D721Med (cell line): ENCODE measurements at places on chromosomes 16 and 17.

DNA sequence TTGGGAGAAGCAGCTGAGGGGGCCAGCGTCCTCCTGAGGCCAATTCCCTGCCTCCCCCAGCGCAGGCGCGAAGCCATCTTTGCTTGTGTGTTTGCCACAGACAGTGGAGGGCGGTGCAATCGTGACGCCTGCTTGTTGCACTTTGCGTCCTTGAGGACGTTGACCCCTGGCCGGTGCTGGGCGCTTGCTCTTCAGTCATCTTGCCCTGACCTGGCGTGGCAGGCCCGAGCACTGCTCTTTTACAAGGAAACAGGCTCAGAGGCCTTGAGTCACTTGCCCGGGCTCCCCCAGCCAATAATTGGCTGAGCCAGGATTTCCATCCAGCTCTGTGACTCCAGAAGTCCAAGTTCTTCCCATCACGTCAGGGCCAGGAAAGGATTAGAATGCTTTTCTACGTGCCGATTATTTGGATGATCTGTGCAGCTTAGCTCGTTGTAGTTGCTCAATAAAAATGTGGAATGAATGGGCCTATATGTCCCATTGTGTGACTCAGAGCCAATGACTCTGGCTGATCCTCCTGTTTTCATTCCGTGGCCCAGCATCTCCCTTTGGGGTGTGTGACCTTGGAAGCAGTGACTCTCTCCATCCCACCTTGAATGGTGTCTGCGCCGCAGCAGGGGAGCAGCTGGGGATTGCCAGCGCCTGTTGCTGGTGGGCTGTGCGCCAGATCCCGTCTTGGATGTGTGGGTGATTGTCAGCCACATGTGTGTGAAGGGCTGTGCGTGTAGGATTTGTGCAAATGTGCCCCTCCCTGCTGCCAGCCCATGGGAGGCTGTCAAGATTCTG, 214.1 kb downstream of the SEC14L1 start:
- DNase-seq, result no peak

DNA sequence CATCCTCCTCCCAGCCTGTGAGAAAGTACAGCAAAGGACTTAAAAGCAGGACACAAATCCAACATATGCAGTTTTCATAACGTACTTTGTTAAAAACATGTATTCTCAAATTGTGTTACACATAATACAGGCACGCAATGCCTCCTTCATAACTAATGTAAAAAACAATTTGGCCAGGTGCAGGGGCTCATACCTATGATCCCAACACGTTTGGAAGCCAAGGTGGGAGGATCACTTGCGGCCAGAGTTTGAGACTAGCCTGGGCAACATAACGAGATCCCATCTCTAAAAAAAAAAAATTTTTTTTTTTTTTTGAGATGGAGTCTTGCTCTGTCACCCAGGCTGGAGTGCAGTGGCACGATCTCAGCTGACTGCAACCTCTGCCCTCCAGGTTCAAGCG, 20.4 kb downstream of the TEX2 start:
- DNase-seq, result no peak

GRCh38 chr16:62462971-62463370, 426.7 kb upstream of the CDH8 start:
- no peak for DNase-seq

GRCh38 chr16:85484347-85485300, 128.5 kb upstream of the GSE1 start:
- no peak for DNase-seq

DNA sequence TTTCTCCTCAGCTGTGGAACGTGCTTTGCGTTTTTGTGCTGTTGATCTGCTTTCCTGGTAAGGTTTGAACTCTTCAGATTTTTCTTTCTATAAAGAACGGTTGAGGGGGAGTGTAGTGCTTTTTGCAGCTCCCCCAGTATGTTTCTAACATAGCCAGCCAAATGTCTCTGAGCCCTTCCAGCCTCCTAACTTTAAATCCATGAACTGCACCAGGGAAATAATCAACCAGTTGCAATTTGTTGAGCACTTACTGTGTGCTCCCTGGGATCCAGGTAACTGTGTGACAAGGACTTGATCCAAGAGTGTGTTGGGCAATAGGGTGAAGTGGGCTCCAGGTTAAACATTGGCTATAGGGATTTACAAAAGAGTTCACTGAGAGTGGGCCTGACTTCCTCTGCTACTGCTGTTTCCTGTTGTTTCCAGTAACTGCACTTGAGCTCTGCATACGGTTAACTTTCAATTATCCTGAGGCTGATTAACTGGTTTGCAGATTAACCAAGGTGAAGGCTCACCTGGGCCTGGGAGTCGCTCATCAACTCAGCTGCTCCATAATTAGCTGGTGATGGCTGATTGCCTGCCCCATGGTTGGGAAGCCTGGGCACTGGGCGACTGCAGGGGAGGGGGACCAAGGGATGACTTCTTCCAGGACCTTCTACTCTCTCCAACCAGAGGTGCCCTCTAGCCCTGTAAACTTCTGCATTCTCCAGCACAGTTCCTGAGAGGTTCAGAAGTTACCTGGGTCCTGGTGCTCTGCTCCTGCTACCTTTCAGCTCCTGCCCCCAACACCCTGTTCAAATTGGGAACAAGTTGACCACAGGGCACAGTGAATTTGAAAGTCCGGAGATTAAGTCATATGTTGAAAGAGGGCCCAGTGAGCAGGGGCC, 19.5 kb downstream of the HLF start:
- no peak for DNase-seq

DNA sequence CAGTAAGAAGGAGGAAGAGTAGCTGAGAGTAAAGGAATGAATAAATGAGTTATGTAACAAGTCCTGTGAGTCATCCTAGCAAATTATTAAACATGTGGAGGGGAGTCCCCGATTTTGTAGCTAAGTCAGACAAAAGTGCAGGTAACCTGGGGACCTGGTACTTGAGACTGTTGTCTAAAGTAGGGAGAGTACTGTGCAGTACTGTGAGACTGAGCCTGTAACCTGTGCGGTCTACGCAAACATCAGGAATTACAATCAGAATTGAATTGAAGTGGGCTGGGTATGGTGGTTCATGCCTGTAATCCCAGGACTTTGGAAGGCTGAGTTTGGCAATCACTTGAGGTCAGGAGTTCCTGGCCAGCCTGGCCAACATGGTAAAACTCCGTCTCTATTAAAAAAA, 35.7 kb downstream of the IKZF3 start:
- no peak for DNase-seq

DNA sequence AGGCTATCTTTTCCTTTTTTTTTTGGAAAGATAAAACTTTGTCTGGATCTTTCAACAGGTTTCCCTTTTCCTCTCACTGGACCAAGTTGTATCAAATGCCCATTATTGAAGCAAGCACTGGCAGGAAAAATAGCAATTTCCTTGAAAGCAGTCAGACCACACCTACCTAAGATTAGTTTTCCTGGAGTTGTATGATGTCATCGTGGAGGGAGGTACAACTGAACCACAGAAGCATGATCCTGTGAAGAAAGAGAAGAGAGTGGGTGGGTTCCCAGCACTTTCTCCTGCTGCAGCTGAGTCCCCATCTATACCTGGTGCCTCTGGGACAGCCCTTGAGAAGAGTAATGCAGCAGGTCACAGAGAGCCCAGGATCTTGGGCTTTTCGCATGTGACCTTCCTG, 63.6 kb upstream of the ERCC4 start:
- no peak for DNase-seq

GRCh38 chr16:85927959-85928358, 29.0 kb downstream of the IRF8 start:
- no peak for DNase-seq

GRCh38 chr16:74991268-74991592, 6.3 kb upstream of the WDR59 start:
- no peak for DNase-seq

DNA sequence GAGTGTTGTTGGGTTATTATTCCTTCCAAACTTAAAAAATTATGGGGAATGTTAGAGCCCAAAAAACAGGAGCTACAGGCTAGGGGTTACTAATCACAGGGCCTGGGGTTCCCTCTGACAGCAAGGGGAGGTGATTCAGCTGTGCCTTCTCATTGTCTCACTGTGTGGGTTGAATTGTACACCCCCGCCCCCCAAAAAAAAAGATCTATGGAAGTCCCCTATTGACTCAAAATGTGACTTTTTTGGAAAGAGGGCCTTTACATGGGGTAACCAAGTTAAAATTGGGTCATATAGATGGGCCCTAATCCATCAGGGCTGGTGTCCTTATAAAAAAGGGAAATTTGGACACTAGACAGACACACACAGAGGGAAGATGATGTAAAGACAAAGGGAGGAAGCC, 190.2 kb downstream of the SOX9 start:
- no peak for DNase-seq

DNA sequence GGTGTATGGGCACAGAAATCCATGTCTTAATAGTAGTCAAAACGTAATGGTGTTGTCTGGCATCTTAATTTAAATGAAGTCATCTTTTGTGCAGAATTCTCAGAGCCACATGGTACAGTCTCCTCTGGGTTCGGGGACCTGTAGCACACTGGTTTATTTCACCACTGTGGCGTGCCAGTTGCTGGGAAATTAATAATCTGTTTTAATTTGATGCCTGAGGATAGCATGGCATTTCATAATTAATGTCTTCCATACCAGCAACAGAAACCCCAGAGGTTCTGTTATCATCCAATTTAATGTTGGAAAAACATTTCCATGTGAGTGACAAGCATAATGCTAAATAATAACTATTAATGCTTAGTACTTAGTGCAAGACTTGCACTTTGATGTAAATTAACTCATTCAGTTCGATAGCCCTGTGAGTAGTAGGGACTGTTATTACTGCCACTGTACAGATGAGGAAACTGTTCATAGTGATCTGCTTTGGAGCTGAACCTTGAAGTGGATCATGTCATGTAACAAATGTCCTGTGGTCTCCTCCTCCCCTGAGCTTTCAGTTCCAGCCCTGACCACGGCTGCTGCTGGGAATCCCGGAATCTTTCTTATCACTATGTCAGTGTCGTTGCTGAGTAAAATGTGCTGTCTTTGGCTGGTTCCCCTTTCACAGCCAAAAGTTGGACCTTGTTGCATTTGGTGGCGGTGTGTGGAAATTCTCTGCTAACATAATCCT, 51.2 kb downstream of the SNX29 start:
- DNase-seq, result no peak

DNA sequence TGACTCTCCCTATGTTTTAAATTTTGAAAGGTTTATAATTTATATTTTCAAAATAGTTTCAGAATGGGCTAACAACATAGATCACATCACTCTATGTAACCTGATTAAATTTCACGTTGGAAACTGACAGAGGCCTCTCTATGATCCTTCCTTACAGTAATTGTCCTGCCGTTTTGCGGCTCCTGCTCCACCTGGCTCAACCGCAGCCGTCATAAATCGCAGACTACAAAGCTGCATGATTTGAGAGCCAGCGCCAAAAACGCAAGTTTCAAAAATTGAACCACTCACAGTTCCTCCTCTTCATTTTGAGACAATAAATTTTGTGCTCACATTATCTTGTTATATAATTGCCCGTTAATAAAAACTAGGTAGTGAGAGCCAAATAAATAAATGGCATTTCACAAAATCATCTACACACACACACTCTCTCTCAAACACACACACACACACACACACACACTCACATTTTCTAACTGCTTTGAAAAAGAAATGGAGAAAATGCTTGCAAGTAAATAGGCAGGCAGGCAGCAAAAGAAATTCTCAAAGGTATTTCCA, 263.1 kb upstream of the PSMD7 start:
- no peak for DNase-seq
